Heart left ventricle (tissue), 16 donors: ENCODE measurements at places on chromosomes 4 and X. TPM values are rescaled to one million over a fixed set of nuclear protein-coding genes. Genes with fewer than 3 reads are reported as not detected.

MAGEE2 gene
- 0.10 TPM for total RNA-seq

FAM120C gene
- 6.4 TPM for total RNA-seq

DNA sequence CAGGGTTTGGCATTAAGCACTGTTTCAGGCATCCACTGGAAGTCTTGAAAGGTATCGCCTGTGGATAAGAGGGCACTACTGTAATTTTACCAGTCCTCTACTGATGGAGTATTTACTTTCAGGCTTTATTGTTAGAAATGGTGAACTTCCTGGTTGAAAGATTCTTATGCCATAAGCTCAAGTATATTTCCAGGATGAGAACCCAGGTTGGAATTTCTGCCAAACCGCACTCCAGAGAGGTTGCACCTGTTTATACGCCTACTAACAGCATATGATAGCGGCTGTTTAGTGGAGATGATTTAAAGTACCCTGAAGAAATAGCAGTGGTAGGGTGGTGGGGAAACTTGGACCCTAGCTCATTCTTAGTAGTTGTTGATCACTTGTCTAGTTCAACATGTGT lies 9.9 kb downstream of the FNIP2 start:
- no peak overlapping the region for H3K27ac ChIP-seq
- H3K4me3 ChIP-seq: no peak overlapping the region
- H3K36me3 ChIP-seq: no peaks in the 10 kb centered on the region
- no peaks in the 10 kb centered on the region for H3K27me3 ChIP-seq
- peaks cover 6% of the 10 kb centered on the region for H3K4me1 ChIP-seq

DNA sequence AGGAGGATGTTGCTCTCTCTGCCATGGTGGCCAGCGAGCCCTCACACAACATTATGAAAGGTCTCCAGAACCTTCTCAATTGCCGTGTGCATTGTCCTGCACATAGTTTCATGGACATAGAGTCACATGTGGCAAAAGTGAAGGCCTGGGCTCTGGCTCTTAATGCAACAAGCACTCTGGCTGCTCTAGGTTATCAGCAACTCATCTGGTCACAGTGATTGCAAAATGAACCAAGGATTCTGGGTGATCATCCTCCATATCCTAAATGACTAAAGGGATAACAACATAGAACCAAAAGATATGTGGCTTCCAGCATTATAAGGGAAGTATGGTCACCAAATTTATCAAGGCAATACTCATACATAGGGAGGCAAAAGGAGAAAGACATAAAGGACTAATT lies 175.2 kb downstream of the MGST2 start:
- DNase-seq: no peak
- no peaks in the 10 kb centered on the region for H3K36me3 ChIP-seq
- H3K27me3 ChIP-seq: no peaks in the 10 kb centered on the region
- H3K4me3 ChIP-seq: no peak overlapping the region
- no peak overlapping the region for H3K27ac ChIP-seq
- H3K4me1 ChIP-seq: no peaks in the 10 kb centered on the region

UGT2B15 gene
- not detected for total RNA-seq

EXOC1L gene
- not detected for total RNA-seq

- H3K4me3 ChIP-seq: no peak overlapping the region
- H3K4me1 ChIP-seq: peaks cover 11% of the 10 kb centered on the region
- H3K27ac ChIP-seq: no peak overlapping the region
- H3K36me3 ChIP-seq: no peaks in the 10 kb centered on the region
- no peak for DNase-seq
- peaks cover 93% of the 10 kb centered on the region for H3K27me3 ChIP-seq
These were observed 997 bp downstream of the NKX1-1 start for GRCh38 chr4:1405254-1405635.

DNA sequence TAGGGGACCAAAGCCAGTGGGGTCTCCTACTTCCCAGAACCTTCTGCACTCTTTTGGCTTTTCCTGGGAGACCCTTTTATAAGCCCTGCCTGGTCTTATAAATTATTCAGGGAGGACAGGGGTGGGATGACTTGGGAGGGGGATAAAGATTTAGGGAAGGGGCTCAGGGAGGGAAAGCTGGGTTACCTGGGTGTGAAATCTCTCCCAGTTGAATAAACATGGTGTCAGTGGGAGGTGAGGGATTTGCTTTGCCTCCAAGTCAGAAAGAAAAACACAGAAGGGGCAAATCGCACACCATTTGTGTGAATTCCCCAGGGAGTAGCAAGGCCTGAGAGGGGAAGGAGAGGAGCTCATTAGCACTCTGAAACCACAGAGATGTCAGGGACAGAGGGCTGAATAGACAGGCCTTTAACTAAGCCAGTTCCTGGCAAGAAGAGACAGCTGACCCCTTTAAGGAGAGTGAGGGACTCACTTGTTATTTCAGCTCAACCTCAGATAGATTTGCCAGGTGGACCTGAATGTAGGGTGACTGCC lies at the start of gene RIPPLY1:
Gene RIPPLY1, minus strand, starts transcription at position 51 of the 534 bp plus-strand sequence. CDS start 54 bp downstream, outside the sequence.
- no peaks in the 10 kb centered on the region for H3K4me1 ChIP-seq
- no peak within 1 kb of the TSS for H3K4me3 ChIP-seq
- H3K27ac ChIP-seq: no peak within 1 kb of the TSS
- H3K27me3 ChIP-seq: no peaks in the 10 kb centered on the region
- no peaks in the 10 kb centered on the region for H3K36me3 ChIP-seq

CWH43 gene
- not detected for total RNA-seq

GRCh38 chr4:6395466-6396228 lies 76.8 kb downstream of the PPP2R2C start:
- H3K4me3 ChIP-seq: no peak overlapping the region
- no peak for DNase-seq
- H3K27me3 ChIP-seq: peaks cover 5% of the 10 kb centered on the region
- no peaks in the 10 kb centered on the region for H3K4me1 ChIP-seq
- no peaks in the 10 kb centered on the region for H3K36me3 ChIP-seq
- no peak overlapping the region for H3K27ac ChIP-seq

DNA sequence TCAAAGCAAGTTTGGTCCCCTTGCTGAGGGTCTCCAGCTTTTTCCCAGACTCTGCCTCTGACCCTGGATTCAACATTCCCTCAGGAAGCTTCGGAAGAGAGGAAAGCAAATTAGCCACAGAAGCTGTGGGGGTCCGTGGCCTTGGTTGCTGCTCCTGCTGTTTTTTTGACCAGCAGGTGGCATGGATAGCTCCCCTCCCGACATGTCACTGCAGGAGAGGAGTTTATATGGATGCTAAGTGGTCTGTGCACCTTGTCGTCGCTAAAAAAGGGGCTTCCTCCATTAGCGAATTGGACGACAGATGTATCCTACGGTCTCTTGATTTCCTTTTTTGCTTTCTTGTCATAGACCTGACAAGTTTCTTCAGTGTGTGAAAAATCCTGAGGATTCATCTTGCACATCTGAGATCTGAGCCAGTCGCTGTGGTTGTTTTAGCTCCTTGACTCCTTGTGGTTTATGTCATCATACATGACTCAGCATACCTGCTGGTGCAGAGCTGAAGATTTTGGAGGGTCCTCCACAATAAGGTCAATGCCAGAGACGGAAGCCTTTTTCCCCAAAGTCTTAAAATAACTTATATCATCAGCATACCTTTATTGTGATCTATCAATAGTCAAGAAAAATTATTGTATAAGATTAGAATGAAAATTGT lies 70.2 kb downstream of the CD38 start:
- H3K4me1 ChIP-seq: no peaks in the 10 kb centered on the region
- H3K4me3 ChIP-seq: no peak overlapping the region
- no peak for DNase-seq
- no peaks in the 10 kb centered on the region for H3K36me3 ChIP-seq
- no peaks in the 10 kb centered on the region for H3K27me3 ChIP-seq

ZXDA gene
- total RNA-seq: 6.3 TPM

DNA sequence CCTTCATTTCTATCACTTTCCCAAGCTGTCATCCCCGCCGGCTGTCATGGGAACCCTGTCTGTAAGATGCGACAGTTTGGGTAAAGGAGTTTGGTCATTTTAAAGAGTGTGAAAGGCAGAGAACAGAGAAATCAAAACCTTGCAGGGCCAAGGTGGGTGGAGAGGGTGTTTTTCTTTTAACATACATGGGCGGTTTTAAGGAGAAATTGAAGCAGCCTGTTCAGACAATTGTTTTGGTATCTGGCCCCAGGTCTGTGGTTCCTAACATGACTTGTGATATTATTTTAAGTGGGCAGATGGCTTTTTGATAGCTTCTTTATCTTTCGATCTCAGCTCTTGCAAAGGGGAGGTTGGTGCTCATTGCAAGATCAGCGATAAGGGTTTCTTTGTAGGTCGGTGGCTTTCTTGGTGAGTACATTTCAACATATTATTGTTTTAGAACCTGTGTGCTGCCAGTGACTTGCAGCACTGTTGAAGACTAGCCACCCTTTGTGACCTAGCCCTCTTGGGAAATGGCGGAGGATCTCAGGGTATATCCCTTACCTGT lies 3.7 kb downstream of the PPP1R3F start:
- H3K4me1 ChIP-seq: peaks cover 32% of the 10 kb centered on the region
- no peaks in the 10 kb centered on the region for H3K36me3 ChIP-seq
- H3K4me3 ChIP-seq: no peak overlapping the region

DNA sequence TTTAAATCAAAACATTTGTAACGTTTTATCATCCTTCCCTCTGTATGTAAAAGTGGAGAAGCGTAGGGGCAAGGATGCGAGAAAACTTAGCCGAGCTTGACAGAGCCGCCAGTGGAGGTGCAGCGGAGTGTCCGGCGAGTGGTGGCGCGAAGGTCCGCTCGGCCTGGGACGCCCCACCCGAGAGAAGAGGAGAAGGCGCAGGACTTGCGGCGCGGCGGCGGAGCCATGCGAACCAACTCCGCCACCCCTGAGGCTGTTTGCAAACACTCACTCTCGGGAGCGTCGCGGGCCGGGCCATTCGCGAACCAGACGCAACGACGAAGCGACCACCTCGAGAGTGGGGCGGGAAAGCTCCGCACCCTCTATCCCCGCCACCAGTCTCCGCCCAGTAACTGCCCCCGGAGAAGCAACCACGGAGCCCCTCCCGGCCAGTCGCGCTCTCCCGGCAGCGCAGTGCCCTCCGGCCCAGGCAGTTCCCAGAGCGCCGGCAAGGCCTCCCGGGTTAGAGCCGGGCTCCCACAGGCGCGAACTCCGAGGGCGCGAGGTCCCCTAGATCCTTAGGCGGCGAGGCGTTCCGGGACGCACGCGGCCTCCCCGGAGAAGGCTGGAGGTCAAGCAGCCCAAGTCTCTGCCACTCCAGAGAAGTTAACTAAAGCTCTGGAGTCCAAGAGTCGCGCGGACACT lies 2.3 kb upstream of the MAB21L2 start:
- no peak for DNase-seq
- peak overlapping the region; percentile 43 for H3K4me3 ChIP-seq
- peaks cover 14% of the 10 kb centered on the region for H3K4me1 ChIP-seq

CT45A3 gene
- total RNA-seq: not detected

RNF150 gene
- total RNA-seq: 107 TPM
